ENCODE measurements at places on chromosomes 7 and 10. TPM values are rescaled to one million over a fixed set of nuclear protein-coding genes. Genes with fewer than 3 reads are reported as not detected.

SLK gene
- total RNA-seq = 64.0 TPM

- DNase-seq = peak; percentile 94
Observed at GRCh38 chr10:44978570-44979280, at the start of gene DEPP1. DEPP1 (minus strand) TSS chr10:44978809; CDS start chr10:44978030, 779 bp downstream.

- peak; percentile 94 for DNase-seq
Observed at GRCh38 chr7:81285142-81285871, 366.5 kb upstream of the SEMA3C start.

KIAA1549 gene
- 4.1 TPM for total RNA-seq

GRCh38 chr10:123136221-123136805 lies 543 bp downstream of the HMX3 start:
- no peak for DNase-seq

MUC12 gene
- total RNA-seq = 5.6 TPM

AGR3 gene
- not detected for total RNA-seq

DNA sequence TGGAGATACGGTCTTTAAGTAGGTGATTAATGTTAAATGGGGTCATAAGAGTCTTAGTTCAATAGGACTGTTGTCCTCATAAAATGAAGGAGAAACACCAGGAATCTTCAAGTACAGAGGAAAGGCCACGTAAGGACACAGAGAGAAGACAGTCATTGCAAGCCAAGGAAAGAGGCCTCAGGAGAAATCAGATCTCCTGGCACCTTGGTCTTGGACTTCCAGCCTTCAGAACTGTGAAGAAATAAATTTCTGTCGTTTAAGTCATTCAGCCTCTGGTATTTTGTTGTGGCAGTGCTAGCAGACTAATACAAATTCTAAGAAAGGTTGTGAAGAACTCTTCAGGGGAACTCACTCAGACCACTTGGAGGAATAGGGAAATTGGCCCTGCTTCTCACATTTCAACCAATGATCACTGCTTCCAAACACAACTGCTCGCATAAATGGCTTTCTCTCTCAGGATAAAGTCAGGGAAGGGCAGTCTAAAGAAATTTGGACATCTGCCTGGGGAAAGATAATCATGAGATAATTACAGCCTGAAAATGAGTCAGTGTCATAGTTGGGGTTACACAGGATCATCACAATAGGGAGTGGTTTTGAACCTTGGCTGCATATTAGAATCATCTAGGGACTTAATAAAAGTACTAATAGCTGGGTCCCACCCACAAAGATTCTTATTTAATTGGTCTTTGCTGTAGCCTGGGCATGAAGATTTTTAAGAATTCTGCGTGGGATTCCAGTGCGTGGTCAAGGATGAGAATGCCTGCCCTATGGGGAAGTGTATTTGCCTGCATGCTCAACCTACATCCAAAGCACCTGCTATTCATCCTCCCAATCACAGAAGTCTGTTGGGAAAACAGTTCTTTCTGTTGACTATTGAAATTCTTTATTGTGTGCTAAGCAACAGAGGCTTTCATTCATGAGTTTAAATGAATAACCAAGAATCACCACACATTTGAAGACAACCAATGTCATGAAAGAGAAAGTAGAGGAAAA lies 310.6 kb upstream of the PLXDC2 start:
- DNase-seq = no peak

DNA sequence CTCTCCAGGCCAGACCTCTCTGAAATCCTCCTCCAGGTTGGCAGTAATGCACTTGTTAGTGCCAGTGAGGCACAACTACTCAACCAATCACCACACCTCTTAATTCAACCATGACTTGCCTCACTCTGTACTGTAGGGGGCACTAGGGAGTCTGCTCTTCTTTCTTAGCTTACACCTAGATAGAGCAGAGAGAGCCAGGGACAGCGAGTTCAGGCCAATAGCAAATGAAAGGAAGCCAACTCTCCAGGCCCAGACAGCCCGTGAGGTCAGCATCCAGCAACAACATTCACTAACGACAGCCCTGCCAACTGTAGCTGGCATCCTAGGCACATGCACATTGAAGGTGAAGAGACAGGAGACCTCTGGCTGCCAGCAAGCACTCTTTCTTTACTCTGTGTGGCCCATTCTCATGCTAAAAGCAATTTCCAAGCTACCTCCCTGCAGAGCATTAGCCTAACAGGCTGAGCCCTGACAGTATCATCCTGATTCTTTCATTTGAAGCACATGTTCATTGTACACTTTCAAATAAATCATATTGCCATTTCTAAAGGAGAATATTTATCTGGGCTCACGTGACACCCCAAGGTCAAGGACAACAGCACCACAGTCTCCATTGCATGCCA lies 136.3 kb downstream of the DPY19L1 start:
- DNase-seq = no peak

DNA sequence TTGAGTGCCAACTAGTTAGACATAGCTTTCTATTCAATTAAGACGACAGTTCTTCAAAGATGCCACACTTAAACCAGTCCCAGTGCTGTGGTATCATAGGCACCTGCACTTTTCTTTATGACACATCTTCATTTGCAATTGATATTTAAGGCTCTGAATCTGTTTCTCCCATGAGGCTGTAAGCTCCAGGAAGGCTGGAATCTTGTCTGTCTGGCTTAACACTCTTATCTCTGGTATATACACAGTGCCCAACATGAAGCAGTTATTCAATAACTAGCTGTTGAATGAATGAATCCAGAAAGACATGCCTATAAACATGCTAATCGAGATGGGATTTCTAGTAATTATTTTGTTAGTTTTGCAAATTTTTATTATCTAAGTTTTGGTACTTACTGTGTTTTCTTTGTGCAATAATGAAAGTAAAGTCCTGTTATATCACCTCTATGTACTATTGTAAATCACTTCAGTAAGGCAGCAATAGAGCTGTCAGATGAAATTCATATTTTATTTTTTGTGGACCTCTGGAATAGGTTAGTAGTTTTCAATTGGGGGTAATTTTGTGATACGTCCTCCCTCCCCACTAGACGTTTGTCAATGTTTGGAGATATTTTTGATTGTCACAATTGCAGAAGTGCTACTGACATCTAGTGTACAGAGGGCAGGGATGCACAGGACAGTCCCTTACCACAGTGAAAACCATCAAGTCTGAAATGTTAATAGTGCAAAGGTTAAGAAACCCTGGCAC lies 51.3 kb upstream of the STEAP4 start:
- DNase-seq = peak; percentile 2

DNA sequence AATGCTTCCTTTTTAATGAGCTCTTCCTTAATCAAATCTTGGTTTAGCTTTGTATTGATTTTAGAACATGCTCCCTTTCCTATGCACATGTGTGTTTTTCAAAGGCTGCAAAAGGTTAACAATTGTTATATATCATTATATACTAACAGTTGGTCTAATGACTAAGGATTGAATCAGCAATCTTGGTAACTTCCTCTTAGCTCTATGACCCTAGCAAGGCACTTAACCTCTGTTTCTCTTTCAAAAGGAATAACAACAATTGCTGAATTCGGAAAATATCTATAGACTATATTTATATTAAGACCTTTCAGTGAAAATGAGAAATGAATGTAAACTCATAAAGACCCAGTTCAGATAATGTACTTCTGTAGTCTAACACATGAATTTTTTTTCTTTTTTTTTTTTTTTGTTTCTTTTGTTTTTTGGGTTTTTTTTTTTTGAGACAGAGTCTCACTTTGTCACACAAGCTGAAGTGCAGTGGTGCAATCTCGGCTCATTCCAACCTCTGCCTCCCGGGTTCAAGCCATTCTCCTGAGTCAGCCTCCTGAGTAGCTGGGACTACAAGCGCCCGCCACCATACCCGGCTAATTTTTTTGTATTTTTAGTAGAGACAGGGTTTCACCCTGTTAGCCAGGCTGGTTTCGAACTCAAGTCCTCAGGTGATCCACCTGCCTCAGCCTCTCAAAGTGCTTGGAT lies 48.8 kb downstream of the HOXA1 start:
- peak; percentile 71 for DNase-seq

DNA sequence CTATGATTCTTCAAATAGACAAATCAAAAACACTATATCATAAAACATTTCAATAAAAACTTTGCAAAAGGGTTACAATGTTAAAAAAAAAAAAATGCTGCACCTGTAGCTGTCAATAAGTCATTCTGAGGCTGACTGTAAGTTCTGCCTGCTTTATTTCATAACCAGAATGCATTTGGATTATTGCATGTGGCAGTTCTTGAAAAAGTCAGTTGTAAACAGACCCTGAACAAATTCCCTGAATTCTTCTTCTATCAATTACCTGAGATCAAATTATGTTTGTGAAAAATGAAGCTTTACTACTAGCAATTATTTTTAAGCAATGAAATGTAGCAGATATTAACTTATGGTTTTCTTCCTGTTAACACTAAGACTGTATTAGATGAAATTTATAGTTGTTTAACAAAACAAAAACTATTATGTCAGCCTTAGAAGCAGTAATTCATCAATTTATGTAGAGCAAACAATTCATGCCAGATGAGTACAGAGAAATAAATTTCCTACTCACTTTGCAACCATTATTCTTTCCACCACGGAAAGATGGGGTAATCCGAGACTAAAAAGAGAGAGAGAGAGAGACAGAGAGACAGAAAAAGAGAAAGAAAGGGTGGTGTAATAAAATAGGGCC lies 107.8 kb downstream of the SFMBT2 start:
- no peak for DNase-seq

CD36 gene
- 6.5 TPM for total RNA-seq

- no peak for DNase-seq
Observed at GRCh38 chr7:132205509-132205908, 370.8 kb downstream of the PLXNA4 start.

ZNF365 gene
- 4.8 TPM for total RNA-seq

Measured in RPMI7951 (cell line).